ENCODE measurements at places on chromosomes 12 and 14.

- no peak for DNase-seq
Observed at GRCh38 chr12:60071759-60072191, 475.9 kb downstream of the SLC16A7 start.

- DNase-seq, result no peak
Observed at GRCh38 chr12:12700254-12700653, 4.3 kb upstream of the GPR19 start.

DNA sequence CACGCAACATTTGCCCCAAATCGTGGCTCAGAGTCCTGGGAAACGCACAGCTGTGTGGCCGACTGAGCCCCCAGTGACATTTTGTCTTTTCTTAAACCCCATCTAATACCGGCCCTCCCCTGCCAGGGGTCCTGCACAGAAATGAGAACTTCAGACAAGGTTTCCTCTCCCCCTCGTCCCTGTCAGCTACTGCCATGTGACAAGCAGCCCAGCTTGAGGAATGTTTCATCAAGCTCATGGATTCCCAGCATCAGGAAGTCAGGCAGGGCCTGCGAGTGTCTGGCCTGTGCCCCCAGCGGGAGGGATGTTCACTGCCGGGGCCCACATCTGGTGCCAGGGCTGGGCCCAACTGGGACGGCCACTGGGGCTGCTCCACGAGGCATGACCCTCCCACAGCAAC, 15.9 kb downstream of the MMP17 start:
- no peak for DNase-seq

GRCh38 chr14:97367278-97367677, 570.1 kb downstream of the VRK1 start:
- no peak for DNase-seq

GRCh38 chr12:116971222-116971621, 60.5 kb downstream of the FBXW8 start:
- no peak for DNase-seq

DNA sequence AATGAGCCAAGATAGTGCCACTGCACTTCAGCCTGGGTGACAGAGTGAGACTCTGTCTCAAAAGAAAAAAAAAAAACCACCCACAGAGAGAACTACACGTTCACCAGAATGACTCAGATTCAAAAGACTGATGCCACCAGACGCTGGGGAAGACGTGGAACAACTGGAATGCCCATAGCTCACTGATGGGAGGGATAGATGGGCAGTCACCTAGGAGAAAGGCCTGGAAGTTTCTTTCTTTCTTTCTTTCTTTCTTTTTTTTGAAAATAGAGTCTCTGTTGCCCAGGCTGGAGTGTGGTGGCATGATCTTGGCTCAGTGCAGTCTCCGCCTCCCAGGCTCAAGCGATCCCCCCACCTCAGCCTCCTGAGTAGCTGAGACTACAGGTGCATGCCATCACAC, 10.0 kb upstream of the KLC1 start:
- DNase-seq, result no peak

- DNase-seq, result no peak
Observed at GRCh38 chr12:4216187-4216927, 57.2 kb upstream of the CCND2 start.

GRCh38 chr12:123971770-123972456, 718 bp downstream of the CCDC92 start:
- no peak for DNase-seq

- DNase-seq, result no peak
Observed at GRCh38 chr12:78696267-78696666, 168.3 kb upstream of the SYT1 start.

DNA sequence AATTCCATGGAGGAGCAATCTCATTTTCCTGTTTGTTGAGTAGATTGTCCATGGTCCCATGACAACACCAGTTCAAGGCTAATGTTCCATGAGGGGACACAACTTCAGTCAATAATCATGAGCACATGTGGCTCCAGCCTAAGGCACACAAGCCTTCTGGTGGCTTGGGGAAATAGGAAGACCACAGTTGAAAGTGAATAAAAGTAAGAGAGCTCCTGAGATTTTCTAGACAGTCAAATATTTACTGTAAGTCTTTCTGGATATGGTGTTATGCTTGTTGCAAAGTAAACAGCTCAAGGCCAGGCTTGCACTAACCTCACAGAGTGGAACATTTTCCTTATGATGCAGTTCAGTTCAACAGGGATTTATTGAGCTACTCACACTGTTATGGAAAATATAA, 206.9 kb upstream of the SLC38A2 start:
- no peak for DNase-seq

DNA sequence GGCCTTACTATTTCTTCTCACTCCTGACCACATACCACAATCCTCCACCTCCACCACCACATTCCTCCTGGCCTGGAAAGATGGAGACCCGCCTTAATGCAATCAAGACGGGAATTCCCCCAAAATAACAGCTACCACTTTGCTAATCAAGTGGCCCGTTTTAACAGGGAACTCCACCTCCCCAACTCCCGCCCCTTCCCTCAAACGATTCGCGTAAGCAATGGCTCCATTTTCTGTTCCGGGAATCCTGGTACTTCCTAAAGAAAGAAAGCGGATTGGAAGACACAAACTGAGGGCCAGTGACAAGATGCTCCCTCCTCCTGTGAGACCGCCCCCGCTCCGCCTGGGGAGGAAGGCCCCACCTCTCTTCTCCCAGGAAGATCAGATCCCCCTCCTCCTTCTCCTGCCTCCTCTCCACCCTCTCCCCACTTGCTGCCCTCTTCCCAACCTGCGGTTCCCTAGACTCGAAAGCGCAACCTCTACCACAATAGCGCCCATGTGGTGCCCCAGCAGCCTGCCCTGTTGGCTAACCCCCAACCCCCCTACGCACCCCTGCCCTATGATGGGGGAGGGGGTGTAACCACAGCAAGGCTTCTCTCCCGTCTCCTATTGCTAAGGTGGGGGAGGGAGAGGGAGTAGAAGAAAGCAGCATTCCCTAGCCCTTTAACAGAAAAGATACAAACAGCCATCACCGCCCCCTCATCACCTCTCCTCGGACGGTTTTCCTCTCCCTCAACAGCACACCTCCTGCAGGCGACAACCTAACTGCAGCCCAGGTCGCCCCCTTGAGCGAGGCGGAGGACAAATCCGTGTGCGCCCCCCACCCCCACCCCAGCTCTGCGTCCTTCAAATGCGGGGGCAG, 777 bp downstream of the ARF3 start:
- DNase-seq, result peak; percentile 67

- peak; percentile 4 for DNase-seq
Observed at GRCh38 chr12:34396861-34397590, 374.7 kb downstream of the ALG10 start.

DNA sequence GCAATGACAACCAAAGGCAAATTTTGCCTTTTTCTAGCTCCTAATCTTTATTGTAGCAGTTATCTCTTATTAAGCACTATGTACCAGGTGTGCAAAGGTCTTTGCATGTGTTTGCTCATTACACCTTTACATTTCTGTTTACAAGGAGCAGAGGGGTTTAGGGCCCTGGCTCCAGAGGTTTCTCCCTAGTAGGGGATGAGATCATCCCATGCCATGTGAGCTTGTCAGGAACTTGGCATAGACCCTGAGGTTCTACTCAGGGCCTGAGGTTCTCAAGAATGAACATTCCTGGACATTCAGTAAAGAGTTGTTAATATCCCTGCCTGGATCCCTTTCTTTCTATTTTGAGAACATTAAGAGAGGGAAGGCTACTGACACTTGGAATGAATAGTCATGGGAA, 292.0 kb downstream of the RPAP3 start:
- DNase-seq, result no peak

DNA sequence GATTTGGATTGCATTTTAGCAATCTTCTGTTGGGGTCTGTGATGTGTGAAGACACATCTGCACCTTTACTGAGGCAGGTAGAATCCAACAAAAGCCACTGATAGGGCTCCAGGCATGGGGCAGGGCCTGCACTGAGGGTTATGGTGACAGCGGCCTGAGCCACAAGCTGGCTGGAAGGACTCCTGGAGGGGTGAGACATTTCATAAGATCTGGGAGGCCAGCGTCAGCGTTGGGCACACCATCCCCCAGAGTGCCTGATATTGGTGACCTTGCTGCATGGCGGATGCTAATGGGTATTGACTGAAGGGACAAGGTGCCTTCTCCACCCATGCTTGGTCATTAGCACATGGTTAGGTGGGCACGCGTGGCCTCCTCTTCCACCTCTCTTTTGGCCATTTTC, 187.6 kb downstream of the CACNA1C start:
- no peak for DNase-seq

DNA sequence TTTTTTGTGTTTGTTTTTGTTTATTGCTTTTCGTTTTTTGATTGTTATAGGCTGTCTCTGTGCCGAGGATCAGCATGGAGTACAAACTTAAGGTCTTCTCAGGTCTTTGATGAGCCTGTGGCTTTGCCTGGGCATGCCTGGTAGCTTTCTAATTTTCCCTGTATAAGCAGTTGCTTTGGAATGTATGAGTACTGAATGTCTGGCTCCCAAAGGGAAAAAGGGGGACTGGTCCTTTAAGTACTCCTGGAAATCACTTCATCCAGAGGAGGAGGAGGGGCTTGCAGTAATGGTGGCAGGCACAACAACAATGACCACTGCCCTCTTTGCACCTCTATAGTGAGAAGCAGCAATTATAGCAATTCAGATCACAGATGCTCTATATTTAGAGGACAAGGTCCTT, 67.6 kb upstream of the TTC7B start:
- no peak for DNase-seq

DNA sequence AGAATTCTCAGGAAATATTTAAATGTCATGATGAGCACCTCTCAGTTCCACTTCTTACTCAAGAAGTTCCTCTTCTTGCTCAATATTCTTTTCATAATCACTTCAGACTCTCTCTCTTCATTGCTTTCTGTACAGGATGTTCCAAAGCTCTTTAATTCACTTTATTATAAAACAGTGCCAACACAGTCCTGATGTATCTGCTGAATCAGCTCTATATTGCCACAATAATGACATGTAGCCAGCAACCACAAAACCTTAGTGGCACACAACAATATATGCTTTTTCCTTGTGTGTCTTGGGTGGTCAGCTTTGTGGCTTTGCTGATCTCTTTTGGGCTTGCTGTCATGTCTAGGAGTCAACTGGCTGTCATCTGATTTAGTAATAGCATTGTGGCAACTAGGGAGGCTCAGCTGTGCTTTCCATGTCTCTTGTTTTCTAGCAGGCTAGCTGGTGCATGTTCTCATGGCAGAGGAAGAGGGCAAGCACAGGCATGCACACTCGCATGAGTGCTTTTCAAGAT, 52.8 kb upstream of the SLC2A13 start:
- DNase-seq, result no peak

GRCh38 chr14:35044939-35045797, 904 bp upstream of the FAM177A1 start:
- DNase-seq, result no peak

DNA sequence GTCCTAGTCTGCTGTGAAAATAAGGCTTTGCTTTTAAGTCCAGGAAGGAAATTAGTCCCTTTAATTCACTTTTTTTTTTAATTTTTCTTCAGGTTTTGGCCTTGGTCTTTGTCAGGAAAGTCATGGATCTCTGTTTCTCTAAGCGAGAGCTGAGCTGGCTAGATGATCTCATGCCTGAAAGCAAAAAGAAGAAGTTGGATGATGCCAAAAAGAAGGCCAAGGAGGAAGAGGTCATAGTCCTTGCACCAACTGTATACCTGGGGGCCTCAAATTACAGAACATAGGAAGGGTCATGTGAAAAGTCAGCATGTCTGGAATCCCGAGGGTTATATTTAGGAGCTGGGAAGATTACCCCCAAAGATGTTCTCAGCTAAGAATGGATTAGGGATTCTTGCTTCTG, 72.3 kb downstream of the SLC4A8 start:
- DNase-seq, result no peak

GRCh38 chr14:60092526-60092920, 800 bp downstream of the PCNX4 start:
- peak; percentile 31 for DNase-seq

- no peak for DNase-seq
Observed at GRCh38 chr14:94028450-94028826, 2.3 kb downstream of the OTUB2 start.

DNA sequence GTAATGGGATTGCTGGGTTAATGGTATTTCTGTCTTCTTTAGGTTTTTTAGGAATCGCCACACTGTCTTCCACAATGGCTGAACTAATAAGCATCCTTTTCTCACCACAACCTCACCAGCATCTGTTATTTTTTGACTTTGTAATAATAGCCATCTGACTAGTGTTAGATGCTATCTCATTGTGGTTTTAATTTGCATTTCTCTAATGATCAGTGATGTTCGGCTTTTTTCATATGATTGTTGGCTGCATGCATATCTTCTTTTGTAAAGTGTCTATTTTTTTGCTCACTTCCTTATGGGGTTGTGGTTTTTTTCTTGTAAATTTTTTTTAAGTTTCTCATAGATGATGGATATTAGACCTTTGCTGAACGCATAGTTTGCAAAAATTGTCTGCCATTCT, 377.9 kb downstream of the GALC start:
- no peak for DNase-seq

DNA sequence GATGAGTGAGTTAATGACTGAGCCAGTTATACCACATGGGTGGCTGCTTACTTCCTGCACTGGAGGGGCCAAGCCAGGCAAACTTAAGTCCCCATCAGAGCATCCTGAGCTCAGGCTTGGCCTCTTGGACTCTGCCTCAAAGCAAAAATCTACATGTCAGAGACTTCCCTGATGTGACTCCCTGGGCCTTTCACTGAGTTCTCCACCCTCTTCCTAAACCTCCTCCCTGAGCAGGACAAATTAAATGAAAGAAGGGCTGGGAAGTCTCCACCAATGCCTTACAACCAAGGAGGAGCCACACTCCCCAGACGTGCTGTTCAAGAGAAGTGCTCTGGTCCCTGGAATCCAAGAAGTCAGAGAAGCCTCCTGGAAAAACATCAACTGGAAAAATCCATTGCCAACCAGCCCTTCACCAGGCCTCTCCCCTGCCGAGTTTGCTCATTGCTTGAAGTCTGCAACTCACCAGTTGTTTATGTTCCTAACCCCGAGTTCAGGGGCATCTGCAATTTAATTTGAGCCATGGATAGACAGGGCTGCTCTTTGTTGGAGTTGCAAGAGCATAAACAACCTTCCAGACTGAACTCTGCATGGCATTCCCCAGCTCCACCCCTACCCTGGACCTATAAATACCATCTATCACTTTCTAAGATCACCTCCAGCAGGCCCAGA, 160.5 kb downstream of the ANO2 start:
- no peak for DNase-seq

DNA sequence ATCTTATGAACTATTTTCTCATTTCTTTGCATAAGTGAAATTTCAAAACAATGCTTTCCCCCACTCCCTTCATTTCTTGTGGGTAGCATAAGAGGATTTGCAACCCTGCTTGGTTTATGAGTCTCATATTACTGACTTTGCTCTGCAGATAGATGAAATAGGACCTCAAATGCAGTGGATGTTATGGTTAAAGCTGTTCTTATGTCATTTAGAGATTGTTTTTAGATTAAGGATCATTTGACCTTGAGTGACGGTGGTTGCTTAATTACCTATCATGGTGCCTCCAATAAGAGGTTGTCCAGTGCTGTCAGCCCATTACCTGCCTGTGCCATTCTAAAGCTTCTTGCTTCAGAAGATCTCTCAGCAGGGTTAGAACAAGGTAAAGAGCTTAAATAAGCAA, 351.4 kb upstream of the ATP2B1 start:
- DNase-seq, result no peak

GRCh38 chr14:22213120-22213519, 375.9 kb downstream of the DAD1 start:
- no peak for DNase-seq

Data from GM13976 (cell line).